GM18507 (cell line): ENCODE measurements at places on chromosomes 1 and 21.

GRCh38 chr1:230985711-230986110, 6.8 kb downstream of the ARV1 start:
- no peak for DNase-seq

GRCh38 chr1:8410791-8411190, 92.9 kb downstream of the SLC45A1 start:
- no peak for DNase-seq

GRCh38 chr1:63557365-63557987, 34.2 kb downstream of the EFCAB7 start:
- no peak for DNase-seq

DNA sequence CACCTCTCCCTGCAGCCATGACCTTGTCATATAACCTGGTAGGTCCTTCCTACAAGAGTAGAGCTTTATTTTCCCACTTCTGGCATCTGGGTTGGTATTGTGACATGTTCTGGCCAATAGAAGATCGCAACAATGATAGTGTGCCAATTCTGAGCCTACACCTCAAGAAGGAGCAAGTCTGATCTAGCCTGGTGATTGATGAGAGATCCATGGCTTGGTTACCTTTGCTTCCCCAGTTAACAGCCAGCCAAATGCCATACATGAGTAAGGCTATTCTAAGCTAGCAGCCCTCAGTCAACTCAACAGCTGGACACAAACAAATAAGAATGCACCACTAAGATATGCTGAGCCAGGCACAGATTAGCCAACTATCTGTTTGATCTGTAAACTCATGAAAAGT, 226.7 kb downstream of the LMO4 start:
- DNase-seq = no peak

GRCh38 chr1:214970016-214970415, 112.5 kb upstream of the KCNK2 start:
- no peak for DNase-seq

GRCh38 chr1:192880231-192880630, 71.4 kb downstream of the RGS2 start:
- no peak for DNase-seq

GRCh38 chr1:178531887-178532286, 19.0 kb downstream of the TEX35 start:
- DNase-seq = no peak
